ENCODE measurements at places on chromosomes 3 and 15. TPM values are rescaled to one million over a fixed set of nuclear protein-coding genes. Genes with fewer than 3 reads are reported as not detected.

DNA sequence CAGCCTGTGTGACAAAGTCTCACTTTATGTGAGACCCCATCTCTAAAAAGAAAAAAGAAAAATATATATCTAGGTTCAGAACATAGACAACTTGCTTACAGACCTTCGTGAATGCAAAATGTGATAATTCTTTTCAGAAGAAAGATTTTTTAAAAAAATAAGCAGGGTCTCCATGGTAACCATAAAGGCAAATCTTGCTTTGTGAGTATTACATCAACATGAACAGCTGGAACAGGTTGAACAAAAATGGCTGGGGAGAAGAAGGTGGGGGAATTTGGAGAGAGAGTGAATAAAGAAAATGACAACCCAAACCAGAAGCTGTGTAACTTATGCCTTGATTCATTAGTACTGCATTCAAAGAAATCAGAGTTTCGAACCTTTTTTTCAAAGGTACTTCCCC lies 125.2 kb upstream of the RAP2B start:
- no peaks in the 10 kb centered on the region for H3K36me3 ChIP-seq
- no peak overlapping the region for H3K27ac ChIP-seq
- no peaks in the 10 kb centered on the region for H3K27me3 ChIP-seq
- peaks cover 3% of the 10 kb centered on the region for H3K4me1 ChIP-seq

Gene IL1RAP
- total RNA-seq, result 233 TPM

Gene HGD
- 0.42 TPM for total RNA-seq

DNA sequence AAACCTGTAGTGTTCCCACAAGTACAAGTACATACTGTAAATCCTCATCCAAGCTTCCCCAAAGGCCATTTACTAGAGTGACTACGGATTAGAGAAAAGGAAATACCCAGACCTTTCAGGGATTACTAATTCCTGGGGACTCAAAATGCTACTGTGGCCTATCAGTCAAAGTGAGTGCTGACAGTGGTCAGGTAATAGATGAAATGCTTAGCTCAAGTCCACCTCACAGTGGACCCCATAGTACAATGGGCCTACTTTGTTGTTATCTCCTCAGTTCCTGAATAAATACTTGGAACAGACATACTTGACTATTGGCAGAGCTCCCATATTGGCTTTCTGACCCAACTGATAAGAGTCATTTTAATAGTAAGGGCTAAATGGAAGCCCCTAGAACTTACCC lies 61.6 kb downstream of the MAP4 start:
- no peak overlapping the region for H3K4me3 ChIP-seq
- peaks cover 7% of the 10 kb centered on the region for H3K4me1 ChIP-seq
- no peaks in the 10 kb centered on the region for H3K27me3 ChIP-seq
- no peak for DNase-seq

Gene TRPC1
- total RNA-seq, result 1.3 TPM

DNA sequence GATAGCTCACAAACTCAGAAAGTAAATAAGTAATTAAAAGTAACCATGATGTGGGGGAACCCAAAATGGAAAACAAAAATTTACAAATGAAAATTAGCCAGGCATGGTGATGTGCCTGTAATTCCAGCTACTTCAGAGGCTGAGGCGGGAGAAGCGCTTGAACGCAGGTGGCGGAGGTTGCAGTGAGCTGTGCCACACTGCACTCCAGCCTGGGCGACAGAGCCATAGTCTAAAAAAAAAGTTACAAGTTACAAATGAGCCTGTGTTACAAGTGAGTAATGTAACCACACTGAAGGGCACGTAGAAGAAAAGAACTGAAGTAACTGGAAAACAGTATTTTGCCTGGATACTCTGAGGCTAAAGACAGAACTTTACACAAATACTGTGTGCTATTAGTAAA lies 11.3 kb downstream of the EXOSC7 start:
- peak overlapping the region; percentile 50 for H3K27ac ChIP-seq
- peaks cover 30% of the 10 kb centered on the region for H3K36me3 ChIP-seq
- no peak overlapping the region for H3K4me3 ChIP-seq

Gene FSIP1
- 0.70 TPM for total RNA-seq

Gene FETUB
- total RNA-seq, result not detected

Gene RETNLB
- total RNA-seq, result not detected

DNA sequence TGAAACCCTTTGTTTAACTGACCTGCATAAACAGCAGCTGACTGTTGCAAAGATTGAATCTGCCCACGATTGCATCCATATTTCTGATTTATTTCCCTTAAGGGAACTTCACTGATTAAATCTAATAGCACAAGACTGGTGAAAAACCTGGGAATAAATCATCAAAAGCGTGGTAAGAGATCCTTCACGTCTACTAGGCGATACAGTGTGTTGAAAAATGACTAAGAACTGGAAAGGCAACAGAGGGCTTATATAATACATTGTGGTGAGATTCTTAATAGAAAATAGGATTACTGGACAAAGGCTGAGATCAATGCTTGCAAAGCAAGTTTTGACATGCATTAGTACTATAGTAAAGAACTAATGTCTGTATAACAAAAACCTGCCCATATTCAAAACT lies 49.0 kb downstream of the POLQ start:
- no peak overlapping the region for H3K4me3 ChIP-seq
- no peak for DNase-seq
- no peaks in the 10 kb centered on the region for H3K27me3 ChIP-seq
- H3K4me1 ChIP-seq, result no peaks in the 10 kb centered on the region
- peaks cover 8% of the 10 kb centered on the region for H3K36me3 ChIP-seq

GRCh38 chr3:183533412-183534132 lies 21.9 kb downstream of the KLHL6 start:
- no peak overlapping the region for H3K27ac ChIP-seq
- H3K27me3 ChIP-seq, result peaks cover 15% of the 10 kb centered on the region
- DNase-seq, result no peak
- no peak overlapping the region for H3K4me3 ChIP-seq
- no peaks in the 10 kb centered on the region for H3K36me3 ChIP-seq

GRCh38 chr3:193637831-193638230 lies 44.8 kb downstream of the OPA1 start:
- peak; percentile 36 for DNase-seq
- peaks cover 35% of the 10 kb centered on the region for H3K4me1 ChIP-seq
- no peak overlapping the region for H3K4me3 ChIP-seq
- H3K36me3 ChIP-seq, result peaks cover 27% of the 10 kb centered on the region
- H3K27ac ChIP-seq, result peak overlapping the region; percentile 81

Gene ALCAM
- total RNA-seq, result 36.8 TPM

- H3K4me1 ChIP-seq, result no peaks in the 10 kb centered on the region
- no peak for DNase-seq
- peak overlapping the region; percentile 64 for H3K4me3 ChIP-seq
- no peak overlapping the region for H3K27ac ChIP-seq
- H3K36me3 ChIP-seq, result no peaks in the 10 kb centered on the region
These were observed 795 bp upstream of the SCAANT1 start for GRCh38 chr3:63912768-63913588.

DNA sequence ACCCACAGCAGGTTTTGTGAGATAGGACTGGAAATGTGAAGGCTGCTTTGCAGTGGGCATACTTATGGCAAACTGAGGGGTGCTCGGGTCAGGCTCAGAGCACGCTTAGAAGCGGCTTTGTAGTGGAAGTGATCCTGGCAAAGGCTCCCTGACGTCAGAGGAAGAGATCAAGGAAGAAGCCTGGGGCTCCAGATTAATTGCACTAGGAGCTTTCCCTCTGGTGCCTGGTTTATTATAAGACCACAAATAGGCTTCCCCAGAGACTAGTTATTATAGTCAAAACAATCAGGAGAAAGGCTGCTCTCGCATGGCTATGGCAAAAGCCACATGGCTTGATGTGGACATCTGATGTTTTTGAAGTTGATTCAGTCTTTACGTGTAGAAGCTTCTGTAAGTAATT lies 515.1 kb downstream of the GABRG3 start:
- no peaks in the 10 kb centered on the region for H3K27me3 ChIP-seq
- no peaks in the 10 kb centered on the region for H3K36me3 ChIP-seq
- H3K27ac ChIP-seq, result no peak overlapping the region
- no peak for DNase-seq
- H3K4me3 ChIP-seq, result no peak overlapping the region

Gene TMC3
- total RNA-seq, result not detected

GRCh38 chr15:52382647-52383046 lies 87.0 kb upstream of the MYO5C start:
- no peaks in the 10 kb centered on the region for H3K36me3 ChIP-seq
- H3K27ac ChIP-seq, result no peak overlapping the region
- no peak for DNase-seq
- H3K27me3 ChIP-seq, result no peaks in the 10 kb centered on the region

GRCh38 chr3:47824541-47825473 lies 21.9 kb downstream of the DHX30 start:
- H3K4me1 ChIP-seq, result peaks cover 16% of the 10 kb centered on the region
- H3K27ac ChIP-seq, result peak overlapping the region; percentile 88
- H3K4me3 ChIP-seq, result peak overlapping the region; percentile 81
- DNase-seq, result peak; percentile 81

DNA sequence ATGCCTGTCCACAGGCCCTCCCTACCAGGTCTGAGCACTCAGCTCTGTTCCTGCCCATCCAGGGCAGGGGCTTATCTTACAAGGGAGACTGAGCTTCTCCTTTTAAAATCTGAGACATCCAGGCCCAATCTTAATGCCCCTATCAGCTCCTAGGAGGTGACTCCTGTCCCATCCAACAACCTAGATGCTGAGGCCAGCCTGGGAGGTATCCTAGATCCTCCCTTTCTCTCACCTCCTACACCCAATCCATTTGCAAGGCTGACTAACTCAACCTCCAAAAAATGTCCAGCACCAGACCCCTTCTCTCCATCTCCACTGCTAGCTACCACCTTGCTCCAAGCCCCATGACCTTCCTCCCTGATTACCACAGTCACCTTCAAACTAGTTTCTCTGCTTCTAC lies 17.4 kb downstream of the LHFPL4 start:
- H3K4me1 ChIP-seq, result no peaks in the 10 kb centered on the region
- no peak overlapping the region for H3K27ac ChIP-seq
- no peaks in the 10 kb centered on the region for H3K36me3 ChIP-seq
- no peak overlapping the region for H3K4me3 ChIP-seq
- DNase-seq, result no peak
- H3K27me3 ChIP-seq, result peaks cover 42% of the 10 kb centered on the region

Gene EFHB
- total RNA-seq, result 0.68 TPM

DNA sequence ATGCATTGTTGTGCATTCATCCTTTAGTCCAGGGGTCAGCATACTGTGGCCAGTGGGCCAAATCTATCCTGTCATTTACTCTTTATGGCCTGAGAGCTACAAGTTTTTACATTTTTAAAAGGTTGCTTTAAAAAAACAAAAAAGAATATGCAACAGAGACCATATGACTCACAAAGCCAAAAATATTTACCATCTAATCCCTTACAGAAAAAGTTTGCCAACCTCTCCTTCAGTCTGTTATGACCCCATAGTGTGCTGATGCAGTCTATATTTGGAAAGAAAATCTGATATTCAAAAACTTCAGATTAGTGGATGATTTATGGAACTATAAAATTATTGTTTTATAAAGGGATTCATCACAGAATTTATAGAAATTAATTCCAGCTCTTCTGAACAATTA lies 237.5 kb upstream of the IL12A start:
- no peaks in the 10 kb centered on the region for H3K4me1 ChIP-seq
- H3K4me3 ChIP-seq, result no peak overlapping the region
- no peak overlapping the region for H3K27ac ChIP-seq
- no peaks in the 10 kb centered on the region for H3K36me3 ChIP-seq
- H3K27me3 ChIP-seq, result peaks cover 5% of the 10 kb centered on the region

Gene SCAANT1
- not detected for total RNA-seq

DNA sequence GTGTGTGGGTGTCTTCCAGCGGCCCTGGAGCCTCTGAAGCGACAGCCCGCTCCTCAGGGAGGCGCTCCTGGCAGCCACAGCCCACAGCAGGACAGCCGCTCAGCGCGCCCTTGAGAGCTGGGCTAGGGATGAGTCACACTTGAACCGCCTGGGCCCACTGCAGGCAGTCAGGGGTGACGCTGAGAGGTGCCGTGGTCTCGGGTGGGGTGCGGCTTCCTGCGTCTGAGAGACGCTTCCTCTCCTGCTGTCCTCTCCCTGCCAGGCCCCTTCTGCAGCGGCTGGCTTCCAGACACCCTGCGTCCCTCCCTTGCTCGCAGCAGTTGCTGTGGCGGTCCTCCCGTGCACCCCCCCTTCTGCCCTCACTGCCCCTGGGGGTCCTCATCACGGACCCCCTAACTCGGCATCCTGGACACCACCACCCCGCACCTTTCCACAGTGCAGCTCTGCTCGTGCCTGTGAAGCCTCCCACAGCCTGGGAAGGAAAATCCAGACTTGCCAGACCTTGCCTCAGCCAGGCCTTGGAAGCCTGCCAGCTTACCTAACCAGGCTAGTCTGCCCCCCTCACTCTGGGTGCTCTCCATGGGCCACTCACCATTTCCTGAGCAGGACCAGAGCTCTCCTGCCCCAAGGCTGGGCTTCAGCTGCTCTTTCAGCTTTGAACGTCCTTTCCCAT lies 1.1 kb upstream of the SPTBN5 start:
- H3K4me1 ChIP-seq, result peaks cover 4% of the 10 kb centered on the region
- no peak overlapping the region for H3K4me3 ChIP-seq
- H3K36me3 ChIP-seq, result no peaks in the 10 kb centered on the region
- DNase-seq, result peak; percentile 76
- no peaks in the 10 kb centered on the region for H3K27me3 ChIP-seq

- H3K27me3 ChIP-seq, result no peaks in the 10 kb centered on the region
- H3K4me3 ChIP-seq, result no peak overlapping the region
- no peak for DNase-seq
- H3K27ac ChIP-seq, result no peak overlapping the region
- H3K4me1 ChIP-seq, result no peaks in the 10 kb centered on the region
These were observed 70.0 kb downstream of the NLGN1 start for GRCh38 chr3:173467501-173467900.

DNA sequence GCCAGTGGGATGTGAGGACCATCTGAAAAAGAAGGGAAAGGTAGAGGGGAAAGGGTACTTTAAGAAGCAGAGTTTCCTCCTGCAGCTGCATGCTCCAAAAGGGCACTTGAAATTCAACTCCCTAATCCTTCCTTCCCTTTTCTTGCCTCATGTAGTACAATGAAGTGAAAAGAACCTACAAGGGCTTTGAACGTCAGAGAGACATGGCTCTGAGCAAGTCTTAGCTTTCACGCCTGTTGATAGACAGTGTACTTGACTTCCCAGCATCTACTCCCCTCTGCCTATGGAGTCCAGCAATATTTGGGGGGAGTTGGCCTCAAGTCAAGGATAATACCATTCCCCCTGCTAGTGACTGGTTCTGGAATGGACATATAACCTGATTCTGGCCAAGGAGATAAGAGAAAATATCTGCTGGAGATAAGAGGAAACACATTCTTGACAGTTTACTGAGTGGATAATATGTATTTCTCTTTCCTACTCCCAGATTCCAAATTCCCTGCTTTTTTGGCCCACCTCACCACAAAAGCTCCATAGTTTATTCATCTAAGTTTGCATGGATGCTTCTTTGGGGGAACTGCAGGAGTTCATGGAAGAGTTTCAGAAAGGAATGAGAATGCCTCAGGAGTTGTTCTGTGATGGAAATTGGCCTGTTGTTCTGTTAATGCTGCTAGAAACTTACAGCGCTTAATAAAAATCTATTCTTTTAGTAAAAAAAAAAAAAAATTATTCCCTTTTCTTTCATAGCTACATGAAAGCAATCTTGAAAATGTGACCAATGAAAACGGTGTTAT lies 193.0 kb upstream of the TPM1 start:
- H3K36me3 ChIP-seq, result no peaks in the 10 kb centered on the region
- no peaks in the 10 kb centered on the region for H3K4me1 ChIP-seq
- no peak overlapping the region for H3K27ac ChIP-seq
- H3K27me3 ChIP-seq, result no peaks in the 10 kb centered on the region
- no peak overlapping the region for H3K4me3 ChIP-seq

All from A673 (cell line).